NCI-H446 (cell line): ENCODE measurements at places on chromosomes 12 and 14.

- no peak for DNase-seq
These were observed 184.8 kb downstream of the SLC16A7 start for GRCh38 chr12:59780605-59781135.

DNA sequence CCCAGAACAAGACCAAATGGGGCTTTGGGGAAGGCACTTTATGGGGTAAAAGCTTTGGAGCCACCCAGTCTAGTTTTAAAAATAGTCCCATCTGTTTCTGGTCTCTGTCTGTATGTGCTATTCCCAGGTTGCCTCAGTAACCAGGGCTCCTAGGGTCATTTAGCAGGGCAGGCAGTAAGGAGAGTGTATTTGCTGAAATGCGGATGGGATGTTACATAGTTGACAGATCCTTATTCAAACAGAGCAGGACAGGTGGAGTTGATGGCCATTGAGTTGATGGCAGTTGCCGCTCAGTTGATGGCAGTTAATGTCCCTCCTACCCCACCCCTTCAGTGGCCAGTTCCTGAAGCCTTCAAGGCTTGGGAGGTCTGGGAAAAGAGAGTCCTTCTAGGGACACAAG, 4.6 kb downstream of the ZC3H10 start:
- no peak for DNase-seq

DNA sequence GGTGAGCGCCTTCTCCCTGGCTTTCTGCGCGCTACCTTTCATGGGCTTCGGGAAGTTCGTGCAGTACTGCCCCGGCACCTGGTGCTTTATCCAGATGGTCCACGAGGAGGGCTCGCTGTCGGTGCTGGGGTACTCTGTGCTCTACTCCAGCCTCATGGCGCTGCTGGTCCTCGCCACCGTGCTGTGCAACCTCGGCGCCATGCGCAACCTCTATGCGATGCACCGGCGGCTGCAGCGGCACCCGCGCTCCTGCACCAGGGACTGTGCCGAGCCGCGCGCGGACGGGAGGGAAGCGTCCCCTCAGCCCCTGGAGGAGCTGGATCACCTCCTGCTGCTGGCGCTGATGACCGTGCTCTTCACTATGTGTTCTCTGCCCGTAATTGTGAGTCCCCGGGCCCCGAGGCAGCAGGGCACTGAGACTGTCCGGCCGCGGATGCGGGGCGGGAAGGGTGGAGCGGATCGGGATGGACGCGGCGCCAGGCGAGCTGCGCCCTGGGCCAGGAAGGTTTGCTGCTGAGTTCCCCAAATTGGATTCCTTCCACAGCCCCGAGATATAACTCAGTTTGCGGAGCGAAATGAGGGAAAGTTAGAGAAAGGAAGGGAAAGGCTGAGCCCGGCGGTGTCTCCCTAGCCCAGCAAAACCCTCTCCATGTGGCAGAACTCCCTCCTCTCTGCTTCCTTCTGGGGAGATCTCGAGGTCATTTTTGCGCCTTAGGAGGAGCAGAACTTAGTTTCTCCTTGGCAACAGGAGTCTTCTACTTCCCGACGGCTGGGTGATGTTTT, 972 bp downstream of the PTGDR start:
- no peak for DNase-seq

DNA sequence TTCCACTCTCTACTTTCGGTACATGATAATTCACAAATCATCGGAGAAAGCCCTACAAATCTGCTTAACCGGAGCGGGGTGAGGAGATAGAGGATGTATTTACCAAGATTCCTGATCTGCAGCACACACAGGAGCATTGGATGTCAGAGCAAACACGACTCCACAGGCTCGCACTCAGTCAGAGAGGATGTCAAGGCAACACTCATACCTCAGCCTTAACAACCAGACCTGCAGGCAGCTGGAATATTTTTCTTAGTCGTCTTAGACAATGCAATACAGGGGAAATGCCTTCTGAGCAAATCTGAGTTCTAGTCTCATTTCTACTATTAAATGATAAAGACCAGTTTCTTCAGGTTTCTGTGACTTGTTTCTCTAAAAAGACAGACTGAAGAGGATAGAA, 159.3 kb upstream of the CPNE8 start:
- no peak for DNase-seq

DNA sequence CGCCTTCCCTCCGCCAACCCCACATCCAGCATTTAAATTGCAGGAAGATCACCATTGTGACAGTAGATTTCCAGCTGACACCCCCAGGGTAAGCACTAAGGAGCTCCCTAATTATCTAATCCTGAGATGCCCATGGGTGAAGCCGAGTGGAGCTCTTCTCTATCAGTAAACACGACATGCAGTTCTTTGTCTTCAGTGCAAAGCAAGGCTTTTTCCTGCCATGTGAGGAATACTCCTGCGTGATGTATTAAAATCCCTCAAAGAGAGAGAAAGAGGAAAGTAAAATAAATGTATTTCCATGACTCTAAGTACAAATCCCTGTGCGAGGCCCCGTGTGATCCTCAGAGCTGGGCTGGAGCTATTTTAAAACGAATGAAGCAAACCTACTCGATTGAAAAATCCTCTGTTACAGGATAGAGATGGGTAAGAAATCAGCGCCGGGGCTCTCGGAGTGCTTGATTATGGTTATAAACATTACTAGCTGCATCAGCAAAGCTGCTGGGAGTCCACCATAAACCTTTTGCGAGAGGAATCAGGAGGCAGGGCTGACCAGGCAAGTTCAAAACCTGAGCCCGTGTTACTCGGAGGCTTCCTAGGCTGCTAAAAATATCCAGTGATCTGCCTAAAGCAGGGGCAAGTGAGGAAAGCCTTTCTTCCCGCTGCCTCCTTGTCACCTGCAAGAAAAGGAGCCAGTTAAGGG, 61.5 kb downstream of the MAP1LC3B2 start:
- no peak for DNase-seq
